ENCODE measurements at places on chromosomes 7 and 10. TPM values are rescaled to one million over a fixed set of nuclear protein-coding genes. Genes with fewer than 3 reads are reported as not detected.

The C10orf105 gene
- under 0.01 TPM for total RNA-seq

The GPRIN2 gene
- total RNA-seq = not detected

The GPR26 gene
- not detected for total RNA-seq

The HTR5A gene
- not detected for total RNA-seq

The SHH gene
- 0.33 TPM for total RNA-seq

The OR2A7 gene
- not detected for total RNA-seq

The GNAT3 gene
- total RNA-seq = not detected

The PSMC2 gene
- total RNA-seq = 221 TPM

The NUTM2A gene
- total RNA-seq = 0.48 TPM

The TRIM50 gene
- not detected for total RNA-seq

The TSPAN13 gene
- 29.7 TPM for total RNA-seq

The AGR2 gene
- total RNA-seq = not detected

The POLR2J2 gene
- 5.3 TPM for total RNA-seq

The PARD3 gene
- 31.2 TPM for total RNA-seq

The SFTPA1 gene
- not detected for total RNA-seq

The MYOF gene
- 383 TPM for total RNA-seq

The PRXL2A gene
- total RNA-seq = 156 TPM

The RSPH10B2 gene
- not detected for total RNA-seq

The AKR1C8 gene
- not detected for total RNA-seq

The KIF11 gene
- 13.7 TPM for total RNA-seq

The OPALIN gene
- not detected for total RNA-seq

The COL13A1 gene
- 16.7 TPM for total RNA-seq

The FGL2 gene
- total RNA-seq = under 0.01 TPM

The C10orf53 gene
- total RNA-seq = not detected

The ABCA13 gene
- under 0.01 TPM for total RNA-seq

The FAM53B gene
- total RNA-seq = 27.1 TPM

The MBL2 gene
- not detected for total RNA-seq

The DNAJC1 gene
- 26.1 TPM for total RNA-seq

The SPAG6 gene
- total RNA-seq = not detected

The CYP2C19 gene
- not detected for total RNA-seq

The CD36 gene
- 4.9 TPM for total RNA-seq

The GBX1 gene
- total RNA-seq = under 0.01 TPM

The UCN3 gene
- not detected for total RNA-seq

The SPAM1 gene
- not detected for total RNA-seq

The THSD7A gene
- 36.6 TPM for total RNA-seq

The KLF14 gene
- not detected for total RNA-seq

The AQP1 gene
- total RNA-seq = 4.9 TPM

The AASS gene
- 18.4 TPM for total RNA-seq

The NOD1 gene
- total RNA-seq = 38.3 TPM

The MET gene
- 103 TPM for total RNA-seq

The NKX2-3 gene
- not detected for total RNA-seq

The ELFN1 gene
- 0.65 TPM for total RNA-seq

The ATP6V1F gene
- total RNA-seq = 87.7 TPM
